Mucosa of descending colon (tissue), 3 donors: ENCODE measurements at places on chromosomes 3 and 15.

- no peak for DNase-seq
Observed at GRCh38 chr3:115512565-115513415, 110.5 kb upstream of the GAP43 start.

DNA sequence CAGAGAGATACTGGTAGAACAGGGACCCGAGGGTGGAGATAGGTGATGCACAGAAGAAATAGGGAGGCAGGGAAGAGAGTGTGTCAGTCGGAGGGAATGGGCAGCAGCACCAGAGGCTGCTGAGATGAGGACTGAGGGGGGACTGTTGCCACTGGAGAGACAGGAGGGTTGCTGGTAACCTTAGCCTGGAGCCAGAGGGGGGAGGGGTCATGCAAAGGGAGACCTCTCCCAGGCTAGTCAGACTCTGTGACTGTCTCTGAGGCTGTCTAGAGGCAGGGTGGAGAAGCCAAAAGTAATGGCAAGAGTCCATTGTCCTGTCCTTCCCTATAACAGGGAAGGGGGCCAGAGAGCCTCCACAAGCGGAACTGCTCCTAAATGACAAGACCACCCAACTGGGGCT, 2.1 kb upstream of the DLEC1 start:
- no peak for DNase-seq

GRCh38 chr15:35061161-35061824, 23.8 kb downstream of the NANOGP8 start:
- no peak for DNase-seq

- no peak for DNase-seq
Observed at GRCh38 chr3:125028657-125029056, 27.1 kb downstream of the HEG1 start.

DNA sequence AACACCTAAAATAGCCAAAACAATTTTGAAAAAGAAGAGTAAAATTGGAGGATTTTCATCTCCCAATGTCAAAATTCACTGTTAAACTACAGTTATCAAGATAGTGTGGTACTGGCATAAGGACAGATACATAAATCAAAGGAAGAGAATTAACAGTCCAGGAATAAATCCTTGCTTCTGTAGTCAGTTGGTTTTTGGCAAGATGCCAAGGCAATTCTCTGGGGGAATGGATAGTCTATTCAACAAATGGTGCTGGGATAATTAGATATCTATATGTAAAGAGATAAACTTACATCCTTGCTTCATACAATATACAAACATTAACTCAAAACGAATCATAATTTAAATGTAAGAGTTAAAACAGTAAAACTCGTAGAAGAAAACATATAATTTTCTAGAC, 57.9 kb upstream of the SELENOK start:
- no peak for DNase-seq
